ENCODE measurements at places on chromosomes 7 and 10.

DNA sequence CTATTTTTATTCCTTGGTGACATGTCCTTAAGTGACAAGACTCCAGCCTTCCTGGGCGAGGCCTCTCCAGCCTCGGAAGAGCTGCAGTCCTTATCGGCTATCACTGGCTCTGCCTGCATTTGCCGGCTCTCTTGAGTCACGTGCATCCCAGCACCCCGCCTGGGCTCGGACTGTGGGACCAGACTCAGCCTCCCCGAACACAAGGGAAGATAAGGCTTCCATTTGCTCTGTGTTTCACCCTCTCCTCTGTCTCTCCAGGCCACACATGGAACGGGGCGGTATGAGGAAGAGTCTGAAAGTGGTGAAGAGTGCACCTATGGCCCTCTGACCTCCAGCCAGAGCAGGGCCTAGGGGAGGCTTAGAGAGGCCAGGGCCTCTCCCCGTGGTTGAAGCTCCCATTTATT lies 4.7 kb downstream of the GDF2 start:
- no peak for DNase-seq

- no peak for DNase-seq
Observed at GRCh38 chr7:32077806-32078205, 7.6 kb upstream of the PDE1C start.

DNA sequence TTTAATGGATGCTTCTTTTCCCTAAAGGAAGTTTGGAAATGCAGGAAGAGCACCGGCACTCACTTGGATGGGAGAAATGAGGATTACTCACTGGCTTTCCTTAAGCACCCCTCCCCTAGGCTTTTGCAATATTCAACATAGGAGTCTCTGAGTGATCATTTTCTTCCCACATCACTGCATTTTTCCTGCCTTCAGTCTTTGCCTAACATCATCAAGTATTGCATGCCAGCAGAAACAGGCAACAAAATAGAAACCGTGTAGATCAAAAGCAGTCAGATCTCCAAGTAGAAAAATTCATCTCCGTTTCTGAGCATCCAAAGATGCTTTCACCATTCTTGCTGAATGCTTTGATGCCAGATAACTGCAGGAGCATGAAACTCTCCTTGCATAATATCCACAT lies 119.9 kb downstream of the ADCYAP1R1 start:
- DNase-seq, result no peak

GRCh38 chr7:88254721-88255424 lies 35.0 kb upstream of the SRI start:
- DNase-seq, result no peak

- no peak for DNase-seq
Observed at GRCh38 chr7:145909991-145910513, 206.5 kb upstream of the CNTNAP2 start.

- DNase-seq, result no peak
Observed at GRCh38 chr7:95059842-95060313, 152.5 kb downstream of the PPP1R9A start.

Measured in stimulated activated CD4-positive, alpha-beta T cell treated with anti-CD3 and anti-CD28 coated beads, Interleukin-2, amount 100 ng/mL, for 4 hours (primary cell).